Germinal center (tissue), 1 donor: ENCODE measurements at places on chromosomes 12 and 14.

- no peak for DNase-seq
Observed at GRCh38 chr12:104480826-104481440, 24.2 kb downstream of the CHST11 start.

DNA sequence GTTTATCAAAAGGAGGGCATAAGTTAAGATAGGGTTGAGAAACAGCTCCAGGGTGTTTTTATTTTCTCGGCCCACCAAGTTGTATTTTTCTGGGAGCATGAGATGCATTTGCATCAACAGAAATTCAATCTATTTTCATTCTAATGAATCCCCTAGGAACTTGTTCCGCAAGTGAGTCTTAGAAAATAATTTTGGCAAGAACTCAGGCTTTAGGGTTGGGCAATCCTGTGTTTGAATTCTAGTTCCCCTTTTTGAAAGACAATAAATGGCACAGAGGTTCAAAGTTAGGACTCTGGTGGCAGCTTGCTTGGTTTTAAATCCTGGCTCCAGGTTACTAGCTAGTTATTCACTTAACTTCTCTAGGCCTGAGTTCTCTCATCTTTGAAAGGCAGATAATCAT lies 23.7 kb downstream of the SLC5A8 start:
- no peak for DNase-seq

DNA sequence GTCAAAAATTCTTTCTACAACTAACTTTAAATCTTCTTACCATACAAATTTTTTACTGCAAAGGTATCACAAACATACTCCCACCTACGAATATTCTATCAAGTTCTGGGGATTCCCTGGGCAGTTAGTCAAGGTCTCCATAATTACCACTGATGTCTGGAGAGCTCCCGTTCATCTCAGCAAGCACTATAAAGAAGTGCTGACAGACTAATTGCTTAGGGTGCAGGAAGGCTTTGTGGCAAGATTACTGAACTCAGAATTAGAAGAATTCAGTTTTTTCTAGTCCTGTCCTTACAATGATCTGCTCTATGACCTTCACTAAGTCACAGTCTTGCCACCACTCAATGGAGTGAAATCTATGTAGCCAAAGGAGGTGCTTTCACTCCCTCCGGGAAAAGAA lies 61.5 kb downstream of the DUSP16 start:
- DNase-seq = no peak

GRCh38 chr12:11580125-11580751 lies 69.2 kb upstream of the ETV6 start:
- DNase-seq = peak; percentile 9

GRCh38 chr12:64510667-64511066 lies 58.7 kb downstream of the TBK1 start:
- no peak for DNase-seq

- DNase-seq = no peak
Observed at GRCh38 chr14:71539650-71540285, 392.5 kb upstream of the RGS6 start.

GRCh38 chr12:51941011-51941581 lies 10.4 kb upstream of the ACVR1B start:
- DNase-seq = no peak

DNA sequence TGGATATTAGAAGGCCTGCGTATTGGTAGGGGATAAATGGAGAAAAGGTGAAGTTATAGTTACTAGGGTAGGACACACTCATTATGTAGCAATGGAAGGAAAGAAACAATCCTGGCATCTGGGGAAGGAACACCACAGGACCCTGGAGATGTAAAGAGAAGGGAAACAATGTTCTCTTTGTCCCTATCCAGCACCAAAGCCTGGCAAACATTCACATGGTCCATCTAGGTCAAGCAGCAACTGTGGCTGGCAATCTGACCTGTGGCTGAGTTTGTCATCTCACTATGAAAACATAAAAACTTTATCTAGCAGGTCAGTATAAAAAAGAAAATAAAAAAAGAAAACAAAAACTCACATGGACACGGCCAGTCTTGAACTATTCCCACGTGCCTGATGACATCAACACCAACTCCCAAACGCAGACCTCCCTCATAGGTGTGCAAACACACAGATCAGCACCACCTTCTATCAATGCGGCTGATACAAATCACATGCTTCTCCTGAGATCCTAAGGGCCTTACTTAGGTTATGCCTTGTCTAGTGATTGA lies 2.6 kb downstream of the POMT2 start:
- no peak for DNase-seq

DNA sequence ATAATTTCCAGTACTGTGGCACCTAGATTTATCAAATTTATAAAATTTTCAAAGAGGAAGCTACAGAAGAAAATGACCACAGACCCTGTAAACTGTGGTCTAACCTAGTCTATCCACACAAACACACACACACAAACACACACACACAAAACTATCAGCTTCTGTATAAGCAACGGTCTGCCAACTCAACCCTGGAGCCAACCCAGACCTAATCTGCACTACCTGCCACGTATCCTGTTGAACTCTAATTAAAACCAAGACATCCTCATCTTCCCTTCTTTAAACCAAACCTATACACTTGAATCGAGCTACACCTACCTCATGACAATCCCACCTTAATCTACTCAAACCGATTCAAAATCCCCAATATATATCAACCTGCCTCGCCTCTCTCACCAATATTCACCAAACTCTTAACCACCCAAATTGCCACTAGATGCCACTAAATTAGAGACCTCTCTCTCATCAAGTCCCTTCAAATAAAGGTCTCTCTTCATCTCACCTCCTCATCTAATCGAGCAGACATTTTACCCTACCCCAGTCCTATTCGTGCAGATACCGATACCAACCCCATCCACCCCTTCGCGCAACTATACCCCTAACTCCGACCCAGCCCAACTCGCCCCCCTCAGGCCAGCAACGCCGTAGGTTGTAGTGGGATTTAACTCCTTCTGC lies 808 bp downstream of the ACIN1 start:
- no peak for DNase-seq

DNA sequence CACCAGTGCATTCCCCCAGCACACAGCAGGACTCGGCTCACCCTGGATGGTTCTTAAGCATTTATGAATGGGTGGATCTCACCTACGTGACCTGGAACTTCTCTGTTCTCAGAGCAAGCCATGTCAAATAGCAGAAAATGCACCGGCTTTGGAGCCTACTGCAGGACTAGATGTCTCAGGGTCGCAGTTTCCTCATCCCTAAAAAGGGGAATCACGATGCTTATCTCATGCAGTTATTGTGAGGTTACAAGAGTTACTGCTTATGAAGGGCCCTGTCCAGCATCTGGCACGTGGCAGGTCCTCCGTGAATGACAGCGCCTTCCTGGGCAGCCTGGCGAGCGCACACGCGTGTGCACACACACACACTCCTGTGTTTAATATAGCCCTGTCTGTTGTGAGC lies 128.5 kb downstream of the ETV6 start:
- DNase-seq = no peak

- DNase-seq = no peak
Observed at GRCh38 chr12:5432011-5432400, at the start of gene NTF3. Gene NTF3 (plus strand): TSS chr12:5432108. CDS start chr12:5432325, 217 bp downstream.

- DNase-seq = peak; percentile 97
Observed at GRCh38 chr12:95217377-95218149, at the start of the genes FGD6 and VEZT. Gene FGD6 (minus strand): TSS chr12:95217467. CDS start chr12:95217240, 227 bp downstream. Gene VEZT (plus strand): TSS chr12:95217807. CDS start chr12:95217851, 44 bp downstream.
